ENCODE measurements at places on chromosomes 13 and 19.

DNA sequence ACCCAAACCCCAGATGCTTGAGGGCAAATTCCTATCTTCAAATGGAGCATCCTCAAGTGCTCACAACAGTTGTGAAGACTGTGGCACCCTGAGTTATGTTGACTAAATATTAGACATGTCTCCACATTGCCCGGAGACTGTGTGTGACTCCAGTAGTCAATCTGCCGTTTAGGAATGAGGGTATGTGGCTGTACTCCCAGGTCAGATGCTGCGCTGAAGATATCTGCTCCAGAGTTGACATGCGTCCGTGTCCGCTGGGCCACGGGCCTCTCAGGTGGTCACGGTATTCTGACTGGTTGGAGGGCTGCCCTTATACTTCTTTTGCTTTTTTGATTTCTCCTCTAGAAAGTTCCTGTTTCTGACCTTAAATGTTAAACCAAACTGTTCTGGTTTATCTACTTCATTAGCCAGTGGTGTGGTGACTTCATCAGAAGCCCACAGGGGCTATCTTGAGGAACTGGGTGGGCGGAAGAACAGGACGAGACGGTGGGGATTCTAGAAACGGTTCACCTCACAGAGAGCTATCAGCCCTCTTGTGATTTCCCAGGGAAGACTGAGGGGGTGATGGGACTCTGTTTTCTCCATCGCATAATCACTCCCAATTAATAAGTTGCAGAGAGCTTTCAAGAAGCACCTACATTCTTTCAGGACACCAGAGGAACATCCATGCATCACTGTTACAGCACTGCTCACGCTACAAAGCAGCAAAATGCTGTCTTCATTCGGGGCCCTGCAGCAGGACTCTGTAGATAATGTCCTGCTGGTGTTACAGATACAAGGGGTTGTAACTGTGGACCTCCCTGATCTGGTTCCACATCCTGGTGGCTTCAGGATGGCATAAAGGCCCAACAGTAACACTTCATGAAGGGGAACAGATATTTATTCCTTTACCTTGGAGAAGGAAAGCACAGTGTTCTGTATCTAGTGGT, 1.3 kb upstream of the LCP1 start:
- no peak for DNase-seq

DNA sequence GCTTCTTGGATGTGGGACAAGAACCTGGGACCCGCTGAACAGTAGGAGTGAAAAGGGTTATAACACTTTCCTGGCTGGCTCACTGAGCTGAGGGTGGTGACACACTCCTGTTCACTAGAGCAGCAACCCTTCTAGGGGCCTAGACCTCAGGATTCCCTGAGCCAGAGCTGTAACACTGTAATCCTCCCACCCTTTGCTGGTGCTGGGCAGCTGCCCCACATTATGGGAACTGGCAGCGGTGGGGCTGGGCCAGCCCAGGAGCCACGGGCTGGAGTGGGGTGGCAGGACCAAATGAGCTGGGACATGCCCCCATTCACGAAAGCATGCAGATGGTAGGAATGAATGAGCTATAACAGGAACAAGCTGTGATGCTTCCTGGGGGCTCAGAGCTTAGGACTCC, 110.6 kb downstream of the B3GLCT start:
- DNase-seq: no peak

DNA sequence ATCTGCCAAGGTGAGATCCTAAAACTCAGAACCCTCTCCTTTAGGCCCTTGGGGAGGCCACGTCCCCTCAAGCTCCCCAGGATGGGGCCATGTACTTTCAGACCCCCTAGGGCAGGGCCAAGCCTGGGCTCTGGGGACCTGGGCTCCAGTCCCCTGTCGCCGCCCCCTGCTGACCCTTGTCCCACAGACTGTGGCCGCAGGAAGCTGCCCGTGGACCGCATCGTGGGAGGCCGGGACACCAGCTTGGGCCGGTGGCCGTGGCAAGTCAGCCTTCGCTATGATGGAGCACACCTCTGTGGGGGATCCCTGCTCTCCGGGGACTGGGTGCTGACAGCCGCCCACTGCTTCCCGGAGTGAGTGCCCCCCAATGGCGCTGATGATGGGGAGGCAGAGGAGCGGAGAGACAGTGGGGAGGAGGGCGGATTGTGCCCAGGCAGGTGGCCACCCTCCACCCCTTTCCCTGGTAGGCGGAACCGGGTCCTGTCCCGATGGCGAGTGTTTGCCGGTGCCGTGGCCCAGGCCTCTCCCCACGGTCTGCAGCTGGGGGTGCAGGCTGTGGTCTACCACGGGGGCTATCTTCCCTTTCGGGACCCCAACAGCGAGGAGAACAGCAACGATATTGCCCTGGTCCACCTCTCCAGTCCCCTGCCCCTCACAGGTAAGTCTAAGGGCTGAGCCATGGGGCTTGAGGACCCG, 18.8 kb downstream of the HPN start:
- DNase-seq: no peak

GRCh38 chr13:75514080-75514995, 23.3 kb downstream of the COMMD6 start:
- DNase-seq: peak; percentile 35

GRCh38 chr13:97191142-97191541, 31.0 kb upstream of the MBNL2 start:
- DNase-seq: no peak

DNA sequence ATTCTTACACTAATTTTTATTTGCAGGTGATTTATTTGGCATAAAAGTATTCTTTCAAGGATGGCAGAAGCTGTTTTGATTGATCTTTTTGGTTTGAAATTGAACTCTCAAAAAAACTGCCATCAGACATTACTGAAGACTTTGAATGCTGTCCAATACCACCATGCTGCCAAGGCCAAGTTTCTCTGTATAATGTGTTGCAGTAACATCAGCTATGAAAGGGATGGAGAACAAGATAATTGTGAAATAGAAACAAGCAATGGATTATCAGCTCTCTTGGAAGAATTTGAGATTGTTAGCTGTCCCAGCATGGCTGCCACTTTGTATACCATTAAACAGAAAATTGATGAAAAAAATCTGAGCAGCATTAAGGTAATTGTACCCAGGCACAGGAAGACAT, 1.2 kb downstream of the LACC1 start:
- DNase-seq: no peak

DNA sequence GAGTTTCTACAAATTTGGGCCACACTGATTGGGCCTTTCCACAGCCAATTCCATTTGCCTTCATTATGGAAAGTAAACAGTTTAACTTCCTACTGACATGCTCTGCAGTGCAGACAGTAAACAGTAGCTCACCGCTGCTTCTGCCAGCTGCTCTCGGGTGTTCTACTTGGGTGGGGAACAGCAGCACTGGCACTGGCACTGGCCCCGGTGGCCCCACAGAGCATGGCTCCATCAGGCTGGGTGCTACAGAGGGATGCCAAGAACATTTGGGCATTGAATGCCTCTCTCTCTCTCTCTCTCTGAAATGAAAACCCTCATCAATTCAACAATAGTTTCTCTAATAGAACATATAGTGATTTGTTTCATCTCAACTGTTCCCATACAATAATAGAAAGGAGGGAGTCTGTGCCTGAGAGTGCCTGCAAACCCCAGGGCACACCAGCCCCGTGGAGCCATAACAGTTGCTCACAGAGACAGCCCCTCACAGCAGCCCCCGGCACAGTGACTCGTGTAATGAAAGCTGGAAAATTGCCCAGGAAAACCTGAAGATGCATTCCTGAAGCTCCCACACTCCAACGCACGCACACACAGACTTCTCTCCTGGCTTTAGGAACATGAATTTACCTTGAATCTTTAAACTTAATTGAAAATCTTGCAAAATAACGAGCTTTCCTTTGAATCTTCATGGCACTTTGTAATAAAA, 38.2 kb upstream of the GJB6 start:
- DNase-seq: no peak

GRCh38 chr19:3969435-3970312, 1.2 kb downstream of the DAPK3 start:
- peak; percentile 81 for DNase-seq

- no peak for DNase-seq
Observed at GRCh38 chr19:7844951-7845350, 14.9 kb downstream of the EVI5L start.

DNA sequence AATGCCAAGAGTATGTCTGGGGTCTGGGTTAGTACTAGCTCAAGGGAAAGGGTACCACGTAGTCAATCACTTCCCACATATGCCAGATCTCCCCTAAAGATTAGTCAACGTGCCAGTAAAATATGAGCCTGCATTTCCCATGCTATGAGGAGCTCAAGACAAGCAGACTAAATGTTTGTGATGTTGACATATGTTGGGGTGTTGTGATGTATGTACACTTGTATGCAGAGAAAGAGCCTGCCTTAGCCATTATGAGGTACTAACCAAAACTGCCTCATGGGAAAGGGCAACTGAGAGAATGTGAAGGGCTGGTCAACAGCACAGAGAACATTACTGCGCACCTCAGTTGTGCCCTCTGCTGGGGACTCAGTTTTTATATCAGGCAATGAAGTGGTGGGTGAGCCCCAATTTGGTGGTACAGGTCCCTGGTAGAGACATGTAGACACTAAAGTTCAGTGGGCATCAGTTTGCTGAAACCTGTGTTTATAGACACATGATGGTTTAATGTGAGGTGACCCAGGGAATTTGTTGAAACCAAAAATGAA, 287.0 kb downstream of the DCT start:
- peak; percentile 34 for DNase-seq

DNA sequence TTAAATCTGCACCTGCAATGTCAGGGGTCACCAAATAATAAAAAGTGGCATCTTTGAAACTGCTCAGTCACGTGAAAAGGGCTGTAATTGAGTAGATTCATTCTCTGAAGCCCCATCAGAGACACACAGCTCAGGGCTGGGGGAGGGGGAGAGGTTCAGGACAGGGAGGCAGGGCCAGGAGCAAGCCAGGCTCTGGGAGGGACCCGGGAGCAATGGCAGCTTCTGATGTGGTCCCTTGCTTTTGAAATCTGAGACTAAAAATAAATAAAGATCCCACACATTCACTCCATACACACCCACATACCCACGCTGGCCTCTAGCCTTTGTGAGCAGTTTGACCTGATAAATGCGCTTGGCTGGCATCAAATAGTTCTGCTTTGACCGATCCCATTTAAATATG, 32.8 kb downstream of the GSX1 start:
- no peak for DNase-seq

DNA sequence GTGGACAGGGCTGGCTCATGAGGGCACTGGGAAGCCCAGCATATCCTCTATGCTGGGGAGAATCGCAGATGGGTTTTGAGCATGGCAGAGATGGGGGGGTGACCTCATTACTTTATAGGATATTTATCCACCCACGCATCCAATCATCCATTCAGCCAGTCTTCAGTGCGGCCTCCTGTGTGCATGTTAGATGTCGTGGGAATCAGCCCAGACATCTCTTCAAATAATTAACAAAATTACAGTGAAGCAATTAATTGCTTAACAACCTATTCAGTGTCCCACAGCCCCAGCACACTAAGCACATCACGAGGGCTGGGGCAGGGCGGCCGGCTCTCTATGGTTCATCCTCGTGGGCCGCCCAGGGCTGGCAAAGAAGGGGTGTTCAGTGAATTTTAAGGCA, 21.6 kb downstream of the LIG1 start:
- DNase-seq: no peak

DNA sequence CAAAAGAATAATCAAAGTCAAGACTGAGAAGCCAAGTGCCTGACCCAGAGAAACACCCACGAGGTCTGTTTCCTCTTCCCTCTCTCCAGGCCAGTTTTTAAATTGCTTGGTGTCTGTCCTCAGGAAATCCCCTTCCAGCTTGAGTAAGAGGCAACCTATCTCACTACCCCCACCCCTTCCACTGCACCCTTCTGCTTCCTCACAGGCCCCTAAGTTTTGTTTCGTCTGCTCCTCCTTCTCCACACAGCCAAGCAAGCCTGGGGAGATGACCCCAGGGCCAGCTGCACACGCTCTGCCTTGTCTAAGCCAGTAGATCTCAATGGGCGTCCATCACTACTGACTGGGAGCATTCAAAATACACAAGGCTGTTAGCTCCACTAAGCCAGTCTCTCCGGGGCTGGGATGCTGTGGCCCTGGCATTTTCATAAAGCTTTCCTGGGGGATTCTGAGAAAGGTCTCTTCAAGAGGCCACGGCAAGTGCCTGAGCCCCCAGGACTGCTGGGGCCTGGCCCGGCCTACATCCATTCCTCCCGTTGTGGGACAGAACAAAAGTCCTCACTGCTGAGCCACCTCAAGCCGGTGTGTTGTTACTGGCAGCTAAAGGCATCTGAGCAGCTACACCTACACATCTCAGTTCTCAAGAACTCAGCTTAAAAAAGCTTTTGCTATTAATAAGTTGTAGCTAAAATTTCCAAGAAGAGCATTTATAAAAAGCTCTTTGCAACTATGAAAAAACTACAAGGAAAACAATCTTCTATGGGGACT, 14.9 kb upstream of the IL4I1 start:
- no peak for DNase-seq

GRCh38 chr19:31331536-31331935, 17.7 kb downstream of the TSHZ3 start:
- no peak for DNase-seq

- peak; percentile 44 for DNase-seq
Observed at GRCh38 chr19:38409631-38410133, 6.8 kb downstream of the FAM98C start.
